Stimulated activated CD8-positive, alpha-beta memory T cell treated with anti-CD3 and anti-CD28 coated beads, Interleukin-4, amount 100 ng/mL, for 1 hour (primary cell): ENCODE measurements at places on chromosomes 11 and 22.
A peak's percentile ranks its signal among the peaks of the same experiment; 100 is the strongest.

DNA sequence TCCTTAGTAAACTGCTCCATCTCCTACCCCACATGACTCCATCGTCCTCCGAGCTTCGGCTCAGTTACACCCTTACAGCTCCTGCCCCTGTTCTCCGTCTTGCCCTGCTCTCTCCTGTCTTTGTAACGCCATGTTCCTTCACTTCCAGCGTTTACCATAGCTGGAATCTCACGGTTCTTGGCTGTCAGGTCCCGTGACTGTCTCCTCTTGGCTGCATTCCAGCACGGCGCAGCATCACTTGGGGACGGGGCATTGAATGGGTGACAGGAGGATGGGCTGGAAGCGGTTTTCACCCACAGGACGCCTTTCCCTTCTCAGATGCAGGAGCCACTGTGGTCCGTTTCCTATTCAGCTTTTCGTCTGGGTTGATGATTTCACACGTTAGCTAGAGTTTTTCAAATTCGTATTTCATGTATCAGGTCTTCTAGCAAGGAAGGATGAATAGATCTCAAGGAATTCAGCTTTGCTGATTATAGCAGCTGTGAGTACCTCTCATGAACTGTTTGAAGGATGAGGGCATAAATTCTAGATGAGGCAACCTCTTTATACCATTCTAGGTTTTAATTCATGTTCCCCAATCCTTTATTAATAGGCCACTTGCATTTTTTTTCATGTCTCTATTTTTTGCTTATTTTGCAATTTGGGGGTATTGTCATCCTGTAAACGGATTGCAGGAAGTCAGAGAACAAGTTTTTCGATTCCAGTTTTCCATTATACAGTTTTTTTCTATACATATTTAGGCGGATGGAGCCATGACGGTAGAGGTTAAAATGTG is 29.1 kb downstream of the ZBED4 start:
- DNase-seq, result no peak

- DNase-seq, result no peak
Measured at GRCh38 chr11:134529212-134530096, 117.4 kb upstream of the B3GAT1 start.

- no peak for DNase-seq
Measured at GRCh38 chr11:70471254-70471653, 72.9 kb downstream of the CTTN start.

GRCh38 chr11:107769189-107769588 is 57.3 kb upstream of the SLN start:
- DNase-seq, result no peak

DNA sequence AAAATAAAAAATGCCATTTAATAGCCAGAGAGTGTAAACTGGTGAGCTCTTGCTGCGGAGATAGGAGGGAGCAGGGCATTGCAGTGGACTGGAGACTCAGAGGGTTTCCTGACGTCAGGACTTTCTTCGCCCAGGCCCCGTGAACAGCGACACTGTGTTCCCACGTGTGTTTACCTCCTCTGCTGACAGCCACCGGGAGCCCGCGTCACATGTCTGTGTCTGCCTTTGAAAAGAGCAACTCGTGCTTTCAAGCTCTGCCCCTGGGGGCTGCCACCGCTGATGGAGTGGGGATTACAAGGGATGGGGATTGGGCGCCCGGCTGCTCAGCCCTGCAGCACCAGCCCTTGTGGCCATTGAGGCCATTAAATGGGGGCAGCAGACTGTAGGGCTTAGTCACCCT is 3.3 kb downstream of the TANGO2 start:
- DNase-seq, result no peak

DNA sequence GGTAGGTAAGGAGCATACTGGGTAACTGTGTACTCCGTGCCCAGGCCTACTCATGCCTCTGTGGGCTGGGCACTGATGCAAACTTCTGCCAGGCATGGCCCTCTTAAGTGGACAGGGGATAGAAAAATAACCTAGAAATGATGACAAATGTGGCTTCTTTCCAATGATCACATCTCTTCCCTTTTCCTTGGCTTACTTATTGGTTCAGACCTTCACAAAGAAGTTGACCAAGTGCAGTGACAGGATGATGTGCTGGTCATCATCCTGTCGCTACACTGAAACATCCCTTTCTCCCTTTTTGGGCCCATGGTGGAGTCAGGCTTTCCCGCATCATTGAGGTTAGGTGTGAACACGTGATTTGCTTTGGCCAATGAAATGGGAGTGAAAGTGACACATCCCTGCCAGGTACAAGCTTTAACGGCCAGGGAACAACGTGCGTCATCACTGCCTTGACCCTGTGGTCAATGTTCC is 31.8 kb upstream of the APOBEC3A start:
- no peak for DNase-seq

- DNase-seq, result no peak
Measured at GRCh38 chr22:25007444-25008106, 55.1 kb downstream of the KIAA1671 start.

- DNase-seq, result no peak
Measured at GRCh38 chr11:2766166-2766565, 66.4 kb upstream of the KCNQ1OT1 start.

GRCh38 chr11:78420796-78421209 is 3.2 kb upstream of the GAB2 start:
- DNase-seq, result no peak

GRCh38 chr11:47688111-47688510 is 27.1 kb downstream of the AGBL2 start:
- no peak for DNase-seq

GRCh38 chr11:61297746-61298145 is 2.6 kb upstream of the VWCE start:
- DNase-seq, result no peak

GRCh38 chr11:126884594-126884993 is 116.0 kb downstream of the KIRREL3 start:
- no peak for DNase-seq

DNA sequence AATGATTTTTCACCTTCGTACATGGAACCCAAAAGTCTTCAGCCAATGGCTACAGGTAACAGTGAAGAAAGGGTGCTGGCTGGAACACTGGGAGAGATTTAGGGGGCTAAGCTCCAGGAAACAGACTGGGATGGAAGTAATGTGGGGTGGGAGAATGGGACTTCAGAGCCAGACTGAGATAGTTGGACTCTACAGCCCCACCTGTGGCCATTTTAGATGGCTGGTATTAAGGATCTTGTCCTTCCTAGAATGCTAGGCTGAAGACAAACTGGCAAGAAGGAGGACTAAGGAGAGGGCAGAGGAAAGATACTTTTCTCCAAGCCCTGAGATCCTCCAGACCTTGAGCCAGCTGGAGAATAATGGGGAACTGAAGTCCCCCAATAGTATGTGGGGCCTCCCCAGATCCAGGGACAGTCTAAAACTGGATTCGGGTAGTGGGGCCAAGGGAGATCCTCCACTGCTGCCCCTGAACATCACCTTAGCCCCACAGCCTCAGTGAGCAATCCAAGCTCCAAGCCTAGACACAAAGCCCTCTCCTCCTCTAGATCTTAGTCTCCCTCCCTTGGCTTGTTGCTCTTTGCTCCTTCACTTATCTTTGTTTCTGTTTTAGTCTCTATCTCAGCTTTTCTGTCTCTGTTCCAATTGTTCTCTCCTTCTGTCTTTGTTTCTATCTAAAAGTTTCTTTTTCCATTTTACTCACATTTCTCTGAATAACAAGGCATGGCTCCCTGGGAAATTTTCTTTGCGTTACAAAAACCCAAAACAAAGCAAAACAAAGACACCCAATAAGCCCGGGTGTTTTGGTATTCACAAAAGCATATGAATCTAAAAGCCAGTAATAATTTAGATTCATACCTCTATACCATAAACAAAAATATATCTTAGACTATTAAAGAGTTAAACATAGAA is 16.2 kb upstream of the RRAS2 start:
- DNase-seq, result no peak

- no peak for DNase-seq
Measured at GRCh38 chr22:49303061-49303735, 524.5 kb downstream of the BRD1 start.

DNA sequence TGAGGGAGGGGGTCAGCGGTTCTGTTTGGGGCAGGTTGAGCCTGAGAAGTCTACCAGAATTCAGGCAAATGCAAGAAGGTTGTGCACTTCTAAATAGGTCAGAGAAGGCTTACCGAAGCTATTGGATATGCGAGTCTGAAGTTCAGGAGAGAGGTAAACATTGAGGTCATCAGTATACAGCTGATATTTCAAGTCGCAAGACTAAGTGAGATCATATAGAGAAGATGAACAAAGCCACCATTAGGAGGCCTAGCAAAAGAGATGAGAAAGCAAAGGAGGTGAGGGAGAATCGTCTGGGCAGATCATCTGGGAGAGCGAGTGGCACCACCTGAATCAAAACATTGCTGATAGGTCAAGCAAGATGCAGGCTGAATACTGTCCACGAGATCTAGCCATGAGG is 430.6 kb downstream of the BUD13 start:
- DNase-seq, result no peak

GRCh38 chr22:38942702-38943101 is 14.7 kb upstream of the APOBEC3A start:
- DNase-seq, result no peak

- DNase-seq, result no peak
Measured at GRCh38 chr11:77309401-77310085, 8.1 kb upstream of the GDPD4 start.

GRCh38 chr11:40168414-40168813 is 1291.0 kb downstream of the LRRC4C start:
- no peak for DNase-seq

GRCh38 chr11:38543986-38544385 is 1946.0 kb upstream of the RAG2 start:
- no peak for DNase-seq

DNA sequence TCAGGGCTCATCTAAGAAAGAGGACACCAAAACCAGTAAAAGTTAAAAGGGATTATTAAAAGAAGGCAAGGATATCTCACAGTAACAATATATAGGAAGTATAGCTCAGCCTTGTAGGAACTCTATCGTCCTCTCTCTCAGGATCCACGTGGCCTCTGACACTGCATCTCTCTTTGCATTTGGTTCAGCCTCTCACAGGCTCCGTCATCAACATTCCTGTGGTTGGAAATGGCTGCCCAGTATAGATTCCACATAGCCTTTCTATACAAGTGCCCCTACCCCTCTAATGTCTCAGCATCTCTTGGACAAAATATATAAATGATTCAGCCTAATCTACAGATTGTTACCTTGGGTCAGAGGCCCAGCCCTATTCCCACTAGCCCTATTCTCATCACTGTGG is 101.3 kb upstream of the DBX1 start:
- DNase-seq, result no peak

DNA sequence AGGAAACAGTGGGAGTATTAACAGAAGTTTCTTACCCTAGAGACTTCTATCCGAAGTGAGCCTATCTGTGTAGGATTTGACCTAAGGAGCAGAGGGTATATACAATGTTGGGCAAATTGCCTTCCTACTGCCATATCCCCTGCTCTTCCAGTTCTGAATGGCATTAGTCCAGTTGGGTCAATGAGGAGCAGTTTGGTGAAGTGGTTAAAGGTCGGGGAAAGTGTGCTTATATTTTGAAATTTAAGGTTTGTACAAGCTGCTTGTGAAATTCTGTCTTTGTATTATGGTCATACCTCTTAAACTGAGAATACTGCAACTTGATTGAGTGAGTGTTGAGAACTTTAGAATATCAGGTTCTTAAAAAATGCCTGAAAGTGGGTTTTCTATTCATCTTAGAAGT is 1.7 kb downstream of the EI24 start:
- DNase-seq, result no peak

DNA sequence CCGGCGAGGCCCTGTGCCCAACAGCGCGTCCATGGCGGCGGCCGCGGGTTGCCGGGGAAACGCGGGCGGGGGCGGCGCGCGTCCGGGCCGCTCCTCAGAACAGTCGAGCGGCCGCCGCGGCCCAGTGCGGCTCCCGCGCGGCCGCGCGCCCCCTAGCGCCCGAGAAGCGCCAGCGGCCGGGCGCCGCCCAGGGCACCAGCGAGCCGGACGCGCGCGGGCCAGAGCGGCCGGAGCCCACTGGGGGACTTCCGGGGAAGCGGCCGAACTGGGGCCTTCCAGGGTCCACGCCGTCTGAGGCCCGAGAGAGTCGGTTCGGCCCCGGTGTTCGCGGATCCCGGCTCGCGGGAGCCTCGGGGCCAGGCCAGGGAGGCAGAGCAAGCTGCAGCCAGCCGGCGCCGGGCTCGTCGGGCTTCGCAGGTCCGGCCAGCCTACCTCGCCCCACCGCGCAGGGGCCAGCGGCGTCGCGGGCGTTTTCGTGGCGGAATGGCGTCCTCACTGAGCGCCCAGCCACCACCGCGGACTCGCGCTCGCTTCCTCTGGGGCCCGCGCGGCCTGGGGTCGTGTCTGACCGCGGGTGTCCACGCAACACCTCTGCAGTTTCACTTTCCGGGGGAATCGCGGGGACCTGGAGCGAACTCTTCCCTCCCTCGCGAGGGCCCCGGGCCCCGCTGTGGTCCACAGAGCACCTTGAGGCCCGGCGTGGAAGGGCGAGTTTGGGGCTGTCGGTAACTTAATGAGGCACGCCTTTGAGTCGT is at the start of gene DENND6B:
TSS of gene DENND6B (minus strand) at position 57 of the 755 bp plus-strand sequence. CDS start at position 33, 24 bp downstream.
- peak; percentile 33 for DNase-seq
